NCI-H187 treated with DMSO at 0.1 percent for 48 hours (cell line): ENCODE measurements at places on chromosomes 2 and 18.

- DNase-seq, result no peak
Measured at GRCh38 chr2:64442801-64443429, 11.0 kb upstream of the LGALSL start.

DNA sequence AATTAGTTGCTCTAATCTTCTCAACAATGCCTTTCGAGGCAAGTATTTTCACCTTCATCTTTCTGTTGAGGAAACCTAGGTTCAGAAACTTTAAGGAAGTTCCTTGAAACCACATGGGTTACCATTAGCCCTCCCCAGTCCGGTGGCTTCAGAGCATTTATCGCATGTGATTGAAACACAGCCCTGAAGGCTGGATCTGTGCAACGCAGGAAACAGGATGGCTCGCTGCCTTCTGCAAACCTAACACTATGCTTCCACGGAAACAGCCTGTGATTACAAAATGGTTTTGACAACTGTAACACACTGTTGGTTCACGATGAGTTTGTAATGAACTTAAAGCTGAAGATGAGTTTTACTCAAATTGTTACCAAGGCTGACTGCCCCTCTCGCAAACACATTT is 68.5 kb downstream of the EPB41L3 start:
- no peak for DNase-seq

DNA sequence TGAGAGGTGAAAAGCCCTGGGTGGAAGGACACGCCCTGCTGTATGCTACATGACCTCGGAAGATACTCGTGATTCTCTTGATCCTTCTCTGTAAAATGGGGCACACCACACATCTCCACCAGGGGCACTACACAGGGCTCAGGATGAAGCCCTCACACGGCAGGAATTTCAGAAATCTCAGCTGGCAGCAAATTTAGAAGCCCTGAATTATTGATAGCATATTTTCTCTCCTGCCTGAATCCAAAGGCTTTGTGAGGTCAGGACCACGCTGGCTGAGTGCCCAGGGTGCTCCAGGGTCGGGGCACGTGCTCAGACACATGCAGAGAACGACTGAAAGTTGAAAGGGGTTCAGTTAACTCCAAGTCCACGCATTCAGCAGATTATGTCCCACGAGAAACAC is 42.1 kb upstream of the GALR1 start:
- DNase-seq, result no peak

DNA sequence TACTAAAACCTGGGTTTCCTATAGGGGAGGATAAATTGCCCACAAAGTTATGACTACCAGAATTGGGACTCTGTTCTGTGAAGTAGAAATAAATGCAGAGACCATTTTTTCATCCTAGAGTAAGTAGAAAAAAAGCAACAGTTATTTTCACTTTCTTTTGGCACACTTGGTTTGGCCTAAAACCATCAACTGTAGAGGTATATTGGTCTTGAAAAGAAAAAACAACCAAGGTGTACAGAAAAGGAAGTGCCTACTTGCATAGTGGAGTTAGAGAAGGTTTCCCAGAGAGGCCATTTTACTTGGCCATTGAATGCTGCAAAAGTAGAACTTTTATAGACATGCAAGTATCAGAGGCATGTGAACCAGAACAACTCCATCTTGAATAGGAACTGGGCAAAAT is 89.4 kb upstream of the TACR1 start:
- no peak for DNase-seq

DNA sequence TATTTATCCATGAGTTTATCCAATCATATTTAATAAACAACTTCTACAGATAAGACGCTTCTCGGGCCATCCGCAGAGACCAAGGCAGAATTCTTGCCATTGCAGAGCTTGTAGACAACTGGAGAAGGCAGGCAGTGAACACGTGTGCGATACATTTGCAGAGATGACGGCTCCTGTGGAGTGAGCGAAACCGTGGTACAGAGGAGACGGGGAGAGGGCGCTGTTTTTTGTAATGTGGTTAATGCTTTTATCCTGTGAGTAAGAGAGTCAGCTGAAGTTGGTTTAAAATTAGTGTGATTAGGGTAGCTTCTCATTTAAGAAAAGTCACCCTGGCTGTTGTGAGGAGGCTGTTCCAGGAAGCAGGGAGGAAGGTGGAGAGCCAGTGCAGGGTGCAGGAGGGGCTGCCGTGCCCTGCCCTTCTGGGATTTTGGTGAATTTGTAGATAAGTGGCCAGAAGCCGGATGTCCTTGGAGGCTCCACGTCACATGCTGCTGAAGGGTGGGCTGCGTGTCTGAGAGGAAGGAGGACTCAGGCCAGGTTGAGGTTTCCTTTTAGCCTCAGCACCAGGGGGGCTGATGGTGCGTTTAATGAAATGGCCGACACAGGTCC is 151.4 kb downstream of the SNTG2 start:
- DNase-seq, result no peak

GRCh38 chr2:190840569-190841172 is 40.0 kb upstream of the GLS start:
- DNase-seq, result no peak

DNA sequence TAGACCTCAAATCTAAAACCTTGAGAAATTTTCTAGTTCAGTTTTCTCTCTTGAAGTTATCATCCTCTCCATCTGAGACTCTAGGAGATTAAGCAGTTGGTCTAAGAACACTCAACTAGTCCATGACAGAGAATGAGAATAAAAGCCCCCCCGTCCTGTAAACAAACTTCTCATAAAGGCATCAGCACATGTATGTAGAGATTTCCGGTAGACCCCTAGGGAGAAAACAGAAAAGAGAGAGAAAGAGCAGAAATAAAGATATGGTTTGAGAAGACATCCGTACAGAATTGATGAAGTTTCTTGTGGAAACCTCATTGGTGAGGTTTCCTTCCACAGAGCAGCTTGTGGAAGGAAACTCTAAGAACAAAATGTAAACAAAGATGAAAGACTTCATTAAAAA is 3.2 kb upstream of the GPR155 start:
- no peak for DNase-seq

DNA sequence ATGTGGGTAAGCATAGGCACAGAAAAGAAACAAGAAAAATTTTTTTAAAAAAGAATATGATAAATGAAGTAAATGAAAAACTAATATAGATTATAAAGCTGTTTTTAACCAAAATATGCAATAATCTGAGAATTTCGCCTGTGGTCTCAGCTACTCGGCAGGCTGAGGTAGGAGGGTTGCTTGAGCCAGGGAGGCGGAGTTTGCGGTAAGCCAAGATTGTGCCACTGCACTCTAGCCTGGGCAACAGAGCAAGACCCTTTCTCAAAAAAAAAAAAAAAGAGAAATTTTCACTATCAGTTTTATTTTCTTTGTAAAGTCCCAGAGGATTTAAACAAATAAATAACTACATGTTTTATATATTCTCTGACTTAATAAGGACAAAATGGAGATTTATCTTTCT is 47.3 kb downstream of the DHX57 start:
- no peak for DNase-seq

DNA sequence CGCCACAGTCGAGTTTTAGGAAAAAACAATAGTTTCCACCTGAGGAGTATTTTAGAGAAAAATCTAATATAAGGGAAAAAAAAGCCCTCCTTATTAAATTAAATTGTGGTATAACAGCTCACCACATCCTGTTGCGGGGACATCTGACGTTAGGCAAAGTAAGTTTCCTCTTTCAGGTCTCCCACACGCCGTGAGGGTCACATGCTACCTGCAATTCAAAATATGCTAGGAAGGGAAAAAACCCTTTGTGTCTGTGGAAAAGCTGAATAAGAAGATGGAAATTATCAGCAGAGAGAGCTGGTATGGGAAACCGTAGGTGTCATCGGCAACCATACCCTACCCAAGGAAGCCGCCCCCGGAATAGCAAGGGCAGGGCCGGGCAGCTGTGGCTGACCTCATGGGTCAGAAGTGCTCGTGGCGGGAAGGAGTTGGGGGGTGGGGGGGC is 128.0 kb downstream of the NFATC1 start:
- DNase-seq, result no peak

GRCh38 chr18:8029061-8029460 is 461.9 kb downstream of the PTPRM start:
- DNase-seq, result no peak

GRCh38 chr2:189933911-189934399 is 128.6 kb downstream of the MSTN start:
- no peak for DNase-seq

GRCh38 chr2:232959139-232959538 is 53.9 kb downstream of the NGEF start:
- no peak for DNase-seq

DNA sequence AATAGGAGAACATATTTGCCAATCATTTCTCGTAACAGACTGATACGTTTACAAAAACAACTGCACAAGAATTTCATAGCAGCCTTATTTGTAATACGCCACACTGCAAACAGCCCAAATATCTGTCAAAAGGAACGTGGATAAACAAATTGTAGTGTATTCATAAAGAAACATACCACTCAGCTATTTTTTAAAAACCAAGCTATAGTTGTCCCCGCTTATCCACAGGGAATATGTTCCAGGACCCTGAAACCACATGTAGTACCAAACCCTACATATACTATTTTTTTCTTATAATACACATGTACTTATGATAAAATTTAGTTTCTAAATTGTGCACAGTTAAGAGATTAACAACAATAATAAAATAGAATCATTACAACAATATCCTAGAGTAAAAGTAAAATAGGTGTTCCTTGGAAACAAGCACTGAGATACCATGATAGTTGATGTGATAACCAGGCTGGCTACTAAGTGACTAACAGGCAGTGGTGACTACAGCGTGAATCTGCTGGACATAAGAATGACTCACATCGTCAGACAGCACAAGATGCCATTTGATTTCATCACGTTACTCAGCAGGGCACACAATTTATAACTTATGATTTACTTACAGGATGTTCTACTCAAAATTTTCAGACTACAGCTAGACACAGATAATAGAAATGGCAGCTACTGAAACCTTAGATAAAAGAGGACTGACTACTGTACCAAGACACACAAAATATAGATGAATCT is 367.4 kb downstream of the NCKAP5 start:
- DNase-seq, result no peak

DNA sequence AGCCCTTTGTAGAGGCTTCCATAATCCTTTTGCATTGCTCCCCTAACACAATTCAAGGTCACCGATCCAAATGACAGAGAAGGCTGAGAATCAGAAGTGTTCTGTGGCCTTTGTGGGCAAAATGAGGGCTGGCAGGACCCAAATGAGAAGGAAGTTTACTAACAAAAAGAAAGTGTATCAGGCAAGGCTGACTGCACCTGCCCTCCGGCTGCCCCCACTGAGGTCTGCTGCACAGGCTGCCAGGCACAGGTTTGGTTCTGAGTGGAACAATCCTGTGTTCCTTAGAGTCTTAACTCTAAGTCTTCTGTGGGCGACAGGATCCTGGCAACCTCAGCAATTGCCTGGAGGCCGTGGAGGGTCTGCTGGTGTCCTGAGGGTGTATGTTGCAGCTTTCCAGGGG is 568.5 kb downstream of the CMPK2 start:
- DNase-seq, result no peak

- DNase-seq, result no peak
Measured at GRCh38 chr2:113219525-113219888, 45.7 kb downstream of the PSD4 start.

DNA sequence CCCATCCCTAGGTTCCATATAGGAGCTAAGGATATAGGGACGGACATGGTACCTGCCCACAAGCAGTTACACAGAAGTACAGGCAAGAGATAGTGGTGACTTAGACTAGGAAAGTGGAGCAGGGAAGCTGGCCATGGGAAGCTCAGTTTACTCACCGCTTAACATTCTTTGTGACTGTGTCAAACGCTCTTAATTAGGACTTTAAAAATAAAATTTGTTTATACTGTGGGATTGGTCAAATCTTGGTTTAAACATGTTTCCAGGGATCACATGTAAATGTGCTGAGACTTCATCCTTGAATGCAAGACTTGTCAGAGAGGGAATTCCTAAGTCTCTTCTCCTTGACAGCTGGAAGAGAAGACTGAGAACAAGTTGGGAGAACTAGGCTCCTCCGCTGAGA is 107.3 kb downstream of the MTCL1 start:
- no peak for DNase-seq

DNA sequence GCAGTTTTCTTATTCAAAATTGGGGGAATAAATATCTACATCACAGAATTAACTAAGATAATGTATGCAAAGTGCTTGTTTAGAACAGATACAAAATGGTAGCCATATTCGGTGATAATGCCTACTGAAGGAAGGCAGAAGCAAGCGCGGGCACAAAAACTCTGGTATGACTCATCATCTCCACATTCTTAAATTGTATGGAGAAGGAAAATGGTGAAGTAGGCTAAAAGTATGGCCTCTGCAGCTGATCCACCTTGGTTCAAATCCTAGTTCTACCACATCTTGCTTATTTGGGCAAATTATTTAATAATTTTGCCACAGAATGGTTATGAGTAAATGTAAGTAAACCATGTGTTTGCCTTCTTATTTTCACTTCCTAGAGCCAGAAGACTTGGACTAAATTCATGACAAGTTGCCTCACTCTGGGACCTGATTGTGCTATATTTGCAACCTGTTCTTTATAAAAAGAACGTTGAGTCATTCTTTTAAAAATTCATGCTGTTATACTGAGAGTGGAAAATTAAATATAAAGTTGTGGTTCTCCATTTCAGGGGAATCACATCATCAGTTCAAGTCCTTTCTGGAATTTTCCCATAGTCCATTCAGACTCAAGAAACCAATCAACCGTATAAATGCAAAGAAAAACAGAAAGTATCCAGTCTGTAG is 9.0 kb upstream of the CDK15 start:
- no peak for DNase-seq

- no peak for DNase-seq
Measured at GRCh38 chr2:27807476-27807875, 36.0 kb downstream of the MRPL33 start.

DNA sequence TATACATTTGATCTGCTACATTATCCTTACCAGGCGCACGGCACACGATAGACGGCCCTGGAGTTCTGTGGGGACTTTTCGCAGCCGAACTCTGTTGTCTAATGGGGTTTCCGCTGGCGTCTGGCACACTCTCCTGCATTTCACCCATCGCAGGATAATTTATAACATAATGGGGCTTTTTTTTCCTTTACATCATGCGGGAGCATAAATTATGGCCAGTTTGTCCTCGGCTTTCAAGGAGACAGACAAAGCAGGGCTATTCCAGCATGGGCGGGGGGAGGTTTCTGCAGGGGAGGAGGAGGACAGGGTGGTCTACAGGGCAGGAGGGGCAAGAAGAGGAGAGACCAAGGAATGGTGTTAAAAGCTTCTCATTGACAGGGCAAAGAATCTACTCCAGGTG is 279.8 kb downstream of the CELF4 start:
- DNase-seq, result no peak

GRCh38 chr2:13821255-13821880 is 811.1 kb upstream of the LRATD1 start:
- no peak for DNase-seq
